ENCODE measurements at places on chromosomes 4 and X. TPM values are rescaled to one million over a fixed set of nuclear protein-coding genes. Genes with fewer than 3 reads are reported as not detected.

GRCh38 chr4:986879-987623 lies at the start of gene IDUA:
IDUA (plus strand) TSS chr4:987044; CDS start chr4:987085, 41 bp downstream.
- no peaks in the 10 kb centered on the region for H3K27me3 ChIP-seq
- H3K36me3 ChIP-seq: no peaks in the 10 kb centered on the region
- peak within 1 kb of the TSS; percentile 48 for H3K4me3 ChIP-seq

DNA sequence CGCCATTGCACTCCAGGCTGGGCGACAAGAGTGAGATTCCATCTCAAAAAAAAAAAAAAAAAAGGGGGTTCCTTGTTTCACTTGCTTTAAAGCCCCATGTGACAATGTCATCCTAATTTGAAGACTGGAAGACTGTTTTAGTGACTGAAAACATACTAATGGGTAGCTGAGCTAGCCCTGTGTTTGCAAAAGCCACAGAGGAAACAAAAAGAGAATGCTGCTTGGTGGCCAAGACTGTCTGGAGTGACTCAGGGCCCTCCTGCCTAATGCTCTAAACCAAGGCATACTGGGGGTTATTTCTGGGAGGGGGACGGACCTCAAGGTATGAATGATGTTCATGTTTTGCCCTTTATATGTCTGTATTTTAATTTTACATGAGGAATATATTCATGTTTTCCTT lies 16.0 kb downstream of the HPSE start:
- H3K4me1 ChIP-seq: no peaks in the 10 kb centered on the region
- no peak for DNase-seq
- no peaks in the 10 kb centered on the region for H3K36me3 ChIP-seq
- no peaks in the 10 kb centered on the region for H3K27me3 ChIP-seq

DNA sequence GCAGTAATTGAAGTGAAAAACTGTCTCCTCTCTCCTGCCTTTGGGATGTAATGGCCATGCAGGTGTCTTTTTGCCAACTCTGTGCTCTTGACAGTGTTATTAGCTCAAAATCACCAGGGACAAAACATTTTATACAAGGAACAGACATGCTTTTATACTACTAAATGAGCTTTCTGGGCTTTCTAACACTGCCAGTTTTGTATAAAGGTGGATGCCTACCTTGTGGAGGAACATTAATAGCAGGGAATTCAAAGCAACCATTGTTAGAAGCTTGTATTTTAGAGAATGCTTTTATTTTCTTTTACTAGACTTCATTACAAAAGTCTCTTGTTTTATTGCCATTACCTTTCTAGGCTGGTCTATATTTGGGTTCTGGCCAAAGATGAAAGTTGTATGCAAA lies 54.7 kb upstream of the ARSJ start:
- no peaks in the 10 kb centered on the region for H3K4me1 ChIP-seq
- DNase-seq: no peak
- H3K27me3 ChIP-seq: no peaks in the 10 kb centered on the region
- H3K36me3 ChIP-seq: no peaks in the 10 kb centered on the region

DNA sequence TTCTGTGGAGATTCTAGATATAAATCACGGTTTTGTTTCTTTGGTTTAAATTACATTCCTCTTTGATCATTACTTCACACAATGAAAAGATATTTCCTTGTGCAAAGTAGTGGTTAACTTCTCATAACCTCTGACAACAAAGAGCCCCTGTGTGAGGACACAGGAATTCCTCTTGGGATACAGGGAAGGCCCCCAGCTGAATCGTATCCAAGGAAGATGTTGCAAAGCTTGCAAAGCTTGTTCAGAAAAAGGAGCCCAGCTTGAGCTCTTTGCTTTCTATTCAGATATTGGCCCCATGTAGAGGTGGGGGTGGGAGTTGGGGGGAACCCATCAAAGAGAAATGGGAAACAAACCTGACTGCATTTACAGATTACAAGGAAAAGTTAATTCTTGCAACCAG lies 145.7 kb downstream of the RELL1 start:
- no peak overlapping the region for H3K27ac ChIP-seq
- no peaks in the 10 kb centered on the region for H3K27me3 ChIP-seq
- H3K4me3 ChIP-seq: no peak overlapping the region

DNA sequence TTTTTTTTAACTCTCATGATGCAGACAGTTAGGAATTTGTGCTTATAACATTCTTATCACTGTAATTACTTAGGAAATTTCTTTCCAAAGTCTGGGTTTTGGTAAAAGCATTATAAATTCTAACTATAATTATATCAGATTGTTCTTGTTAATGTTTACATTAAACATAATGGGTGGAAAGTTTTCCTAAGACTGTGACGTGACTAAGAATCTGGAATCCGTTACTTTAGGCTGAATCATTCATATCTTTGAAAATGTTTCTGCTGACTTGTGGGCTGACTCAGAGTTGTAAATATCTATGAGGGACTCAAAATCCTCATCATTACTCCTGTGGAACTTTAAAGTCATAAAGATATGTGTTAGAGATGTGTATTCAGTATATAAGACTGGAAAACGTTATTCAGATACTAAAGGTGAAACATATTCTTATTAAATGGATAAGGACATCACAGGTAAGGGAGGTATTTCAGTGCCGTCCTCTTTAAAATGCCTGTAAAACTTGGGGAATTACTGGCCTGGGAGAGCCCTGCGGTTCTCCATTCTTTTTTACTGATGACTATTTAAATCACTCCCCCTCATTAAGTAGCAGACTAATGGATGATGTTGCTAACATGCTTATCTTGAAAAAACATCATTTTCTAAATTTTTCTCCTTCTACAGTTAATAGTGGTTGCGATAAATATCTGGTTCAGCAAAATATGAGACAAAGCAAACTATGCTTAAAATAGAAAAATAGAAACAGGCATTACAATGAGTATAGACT lies 159.0 kb downstream of the DCLK2 start:
- DNase-seq: no peak
- H3K27ac ChIP-seq: no peak overlapping the region
- no peaks in the 10 kb centered on the region for H3K36me3 ChIP-seq
- no peaks in the 10 kb centered on the region for H3K27me3 ChIP-seq

GRCh38 chr4:2931512-2932301 lies 31.5 kb downstream of the NOP14 start:
- H3K4me1 ChIP-seq: peaks cover 11% of the 10 kb centered on the region
- no peaks in the 10 kb centered on the region for H3K36me3 ChIP-seq
- H3K27ac ChIP-seq: peak overlapping the region; percentile 71
- no peak overlapping the region for H3K4me3 ChIP-seq
- DNase-seq: no peak

DNA sequence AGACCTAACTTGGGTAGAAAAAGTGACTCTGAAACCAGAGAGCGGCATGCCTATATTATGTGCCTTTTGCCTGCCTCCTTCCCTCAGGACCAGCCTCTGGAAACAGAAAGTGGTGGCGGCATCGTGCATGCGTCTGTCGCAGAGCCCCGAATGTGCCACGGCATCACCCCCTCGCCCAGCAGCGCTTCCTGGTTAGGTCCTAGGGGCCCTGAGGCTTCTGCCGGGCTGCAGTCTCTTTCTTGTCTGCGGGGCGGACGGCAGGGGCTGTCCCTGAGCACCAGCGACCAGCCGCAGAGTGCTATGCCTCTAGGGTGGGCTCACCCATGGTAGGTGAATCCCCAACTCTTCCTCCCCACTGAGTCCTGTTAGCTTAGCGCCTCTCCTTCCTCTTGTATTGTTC lies 68.7 kb downstream of the VSIG4 start:
- no peak for DNase-seq
- peaks cover 10% of the 10 kb centered on the region for H3K27me3 ChIP-seq
- H3K4me1 ChIP-seq: no peaks in the 10 kb centered on the region
- no peak overlapping the region for H3K27ac ChIP-seq
- H3K4me3 ChIP-seq: no peak overlapping the region
- H3K36me3 ChIP-seq: no peaks in the 10 kb centered on the region

GRCh38 chr4:186569533-186570192 lies 14.3 kb upstream of the MTNR1A start:
- no peak overlapping the region for H3K4me3 ChIP-seq
- no peak for DNase-seq
- H3K27me3 ChIP-seq: no peaks in the 10 kb centered on the region

DNA sequence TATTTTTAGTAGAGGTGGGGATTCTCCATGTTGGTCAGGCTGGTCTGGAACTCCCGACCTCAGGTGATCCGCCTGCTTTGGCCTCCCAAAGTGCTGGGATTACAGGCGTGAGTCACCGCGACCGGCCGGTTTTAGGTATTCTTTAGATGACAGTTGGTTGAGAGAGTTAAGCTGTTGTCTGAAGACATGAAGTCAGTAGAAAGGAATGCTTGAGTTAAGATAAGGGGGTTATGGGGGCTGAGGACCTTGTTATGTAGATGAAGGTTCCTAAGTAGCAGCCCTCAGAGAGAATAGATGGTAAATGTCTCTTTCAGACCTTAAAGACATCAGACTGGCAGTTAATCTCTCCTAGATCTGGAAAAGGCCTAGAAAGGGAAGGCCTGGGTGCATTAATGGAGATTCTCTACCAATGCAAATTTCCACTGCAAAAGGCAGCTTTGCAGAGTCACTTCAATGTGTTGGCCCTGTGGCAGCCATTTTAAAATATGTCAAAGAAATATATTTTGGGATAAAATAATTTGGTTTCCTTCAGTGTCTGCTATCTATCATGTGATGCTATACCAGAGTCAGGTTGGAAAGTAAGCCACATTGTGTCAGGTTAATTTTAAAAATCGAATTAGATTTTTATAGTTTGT lies 6.4 kb upstream of the ZNF674 start:
- H3K27ac ChIP-seq: no peak overlapping the region
- H3K36me3 ChIP-seq: no peaks in the 10 kb centered on the region
- no peak overlapping the region for H3K4me3 ChIP-seq
- H3K27me3 ChIP-seq: peaks cover 6% of the 10 kb centered on the region
- no peak for DNase-seq

GRCh38 chrX:57677132-57677858 lies 2.8 kb downstream of the NLRP2B start:
- no peaks in the 10 kb centered on the region for H3K27me3 ChIP-seq
- DNase-seq: no peak
- H3K4me3 ChIP-seq: no peak overlapping the region
- no peaks in the 10 kb centered on the region for H3K36me3 ChIP-seq
- H3K27ac ChIP-seq: no peak overlapping the region

DNA sequence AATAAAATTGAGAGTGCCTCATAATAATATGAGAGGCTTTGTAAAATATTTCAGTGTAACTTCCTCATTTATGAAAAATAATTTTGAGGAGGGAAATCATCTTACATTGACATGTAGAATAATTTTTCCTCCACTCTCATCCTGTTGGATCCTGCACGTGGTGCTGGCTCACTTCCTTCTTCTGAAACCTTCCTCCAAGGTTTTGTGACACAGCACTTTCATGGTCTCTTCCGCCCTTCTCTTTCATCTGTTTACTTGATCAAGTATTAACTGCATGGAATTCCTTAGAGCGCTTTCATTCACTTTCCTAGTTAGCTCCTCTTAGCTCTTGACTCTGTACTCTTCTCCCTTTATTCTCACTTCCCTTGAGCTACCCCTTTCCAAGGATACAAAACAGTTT lies 246.5 kb downstream of the RAPGEF2 start:
- H3K27me3 ChIP-seq: no peaks in the 10 kb centered on the region
- no peaks in the 10 kb centered on the region for H3K4me1 ChIP-seq
- H3K27ac ChIP-seq: no peak overlapping the region
- peaks cover 8% of the 10 kb centered on the region for H3K36me3 ChIP-seq
- no peak overlapping the region for H3K4me3 ChIP-seq
- no peak for DNase-seq

- H3K4me3 ChIP-seq: no peak overlapping the region
- H3K27ac ChIP-seq: no peak overlapping the region
- H3K4me1 ChIP-seq: no peaks in the 10 kb centered on the region
- DNase-seq: no peak
- no peaks in the 10 kb centered on the region for H3K36me3 ChIP-seq
Measured at GRCh38 chrX:141669689-141670088, 28.9 kb downstream of the SPANXD start.

GRCh38 chrX:39894683-39895082 lies 203.1 kb downstream of the BCOR start:
- no peaks in the 10 kb centered on the region for H3K36me3 ChIP-seq
- no peaks in the 10 kb centered on the region for H3K4me1 ChIP-seq
- H3K27ac ChIP-seq: peak overlapping the region; percentile 36
- no peaks in the 10 kb centered on the region for H3K27me3 ChIP-seq
- H3K4me3 ChIP-seq: no peak overlapping the region

Gene CENPVL2
- polyA plus RNA-seq: not detected

Measured in pancreas (tissue), 10 donors.